ENCODE measurements at places on chromosomes 13 and 19.

DNA sequence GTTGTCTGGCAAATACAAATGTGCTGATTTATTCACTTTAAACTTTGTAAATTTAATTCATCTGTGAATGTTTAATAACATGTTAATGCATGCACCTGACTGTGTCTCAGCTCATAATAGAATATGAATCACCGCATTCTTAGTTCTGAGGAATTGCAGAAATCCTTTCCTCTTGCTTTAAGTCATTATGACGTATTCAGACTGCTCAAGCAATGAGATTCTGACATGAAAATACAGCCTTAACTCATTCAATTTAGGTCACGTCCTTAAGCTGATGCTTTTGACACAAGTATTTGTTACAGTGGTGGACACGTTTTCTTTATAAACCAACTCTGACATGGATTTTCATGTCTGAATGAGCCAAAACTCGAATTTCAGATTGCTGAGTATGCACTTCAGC is 541.0 kb upstream of the KLF12 start:
- DNase-seq = peak; percentile 39

DNA sequence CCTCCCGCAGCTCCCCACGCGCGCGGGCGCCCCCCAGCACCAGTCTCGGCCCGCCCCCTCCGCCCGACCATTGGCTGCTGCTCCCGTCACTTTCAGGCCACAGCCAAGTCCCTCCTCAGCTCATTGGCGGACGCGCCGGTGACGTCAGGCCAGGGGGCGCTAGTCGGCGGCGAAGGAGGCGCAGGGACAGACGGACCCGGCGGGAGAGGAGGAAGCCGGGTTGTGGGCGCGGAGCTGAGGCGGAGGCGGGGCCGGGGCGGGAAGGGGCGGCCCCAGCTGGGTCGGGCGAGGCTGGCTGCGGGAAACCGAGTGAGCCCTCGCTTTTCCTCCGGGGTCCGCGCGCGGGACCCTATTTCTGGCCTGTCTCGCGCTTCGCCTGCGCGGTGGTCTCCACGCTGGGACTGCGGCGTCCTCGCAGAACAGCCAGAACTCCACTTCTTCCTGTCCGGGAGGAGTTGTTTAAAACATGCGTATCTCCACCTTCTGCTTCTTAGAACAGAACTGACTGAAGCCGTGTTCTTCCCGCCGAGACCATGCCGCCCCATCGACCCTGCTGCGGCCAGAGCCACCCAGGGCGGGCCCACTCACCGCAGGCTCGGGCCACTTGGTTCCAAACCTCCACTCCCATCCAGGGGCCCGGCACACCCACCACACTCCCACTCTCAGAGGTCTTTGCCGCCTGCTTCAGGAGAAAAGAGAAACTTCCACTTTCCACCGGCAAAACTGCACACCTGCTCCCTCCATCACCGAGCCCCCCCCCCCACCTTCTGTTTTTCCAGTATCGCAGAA is 471 bp upstream of the TMTC4 start:
- peak; percentile 92 for DNase-seq

- no peak for DNase-seq
Measured at GRCh38 chr13:21674490-21675009, 3.7 kb downstream of the FGF9 start.

GRCh38 chr13:79034341-79034740 is 371.7 kb downstream of the RBM26 start:
- DNase-seq = no peak
